SK-MEL-5 (cell line): ENCODE measurements at places on chromosomes 7 and 10.

GRCh38 chr7:139916717-139917395 is 87.8 kb downstream of the TBXAS1 start:
- no peak for DNase-seq

GRCh38 chr7:30996883-30997282 is 33.1 kb downstream of the GHRHR start:
- no peak for DNase-seq

- peak; percentile 25 for DNase-seq
Observed at GRCh38 chr7:29866490-29866930, 60.2 kb downstream of the WIPF3 start.

DNA sequence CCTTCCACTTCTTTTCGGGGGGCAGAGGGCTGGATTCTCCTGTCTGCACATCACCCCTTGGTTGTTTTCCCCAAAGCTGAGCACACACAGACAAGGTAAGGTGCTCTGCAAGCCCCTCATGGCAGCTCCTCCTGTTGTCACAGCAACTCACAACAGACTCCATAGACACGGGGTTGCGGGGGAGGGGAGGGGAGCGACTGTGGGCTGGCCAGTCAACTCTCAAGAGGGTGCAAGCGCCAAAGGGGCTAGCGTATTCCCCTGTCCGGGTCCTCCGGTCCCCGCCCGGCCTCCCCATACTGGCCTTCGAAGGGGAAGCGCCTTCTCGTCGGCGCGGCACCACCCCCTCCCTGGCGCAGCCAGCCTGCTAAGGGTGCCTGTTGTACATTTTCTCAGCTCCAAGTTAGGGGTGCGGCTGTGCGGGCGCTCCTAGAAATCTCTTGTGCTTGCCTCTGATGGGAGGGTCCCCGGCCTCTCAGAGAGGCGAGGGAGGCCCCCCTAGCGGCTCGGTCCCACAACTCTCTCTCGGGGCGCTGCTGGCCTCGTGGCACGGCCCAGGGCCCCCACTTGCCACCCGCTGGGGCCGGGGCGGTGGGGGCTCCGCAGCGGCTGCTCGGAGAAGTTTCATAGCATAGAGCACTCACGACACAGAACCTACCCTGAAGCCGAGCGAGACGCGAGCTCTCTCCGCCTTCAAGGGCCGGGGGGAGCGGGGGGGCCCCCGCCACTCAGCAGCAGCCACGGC is 498 bp downstream of the RHOBTB1 start:
- peak; percentile 62 for DNase-seq

DNA sequence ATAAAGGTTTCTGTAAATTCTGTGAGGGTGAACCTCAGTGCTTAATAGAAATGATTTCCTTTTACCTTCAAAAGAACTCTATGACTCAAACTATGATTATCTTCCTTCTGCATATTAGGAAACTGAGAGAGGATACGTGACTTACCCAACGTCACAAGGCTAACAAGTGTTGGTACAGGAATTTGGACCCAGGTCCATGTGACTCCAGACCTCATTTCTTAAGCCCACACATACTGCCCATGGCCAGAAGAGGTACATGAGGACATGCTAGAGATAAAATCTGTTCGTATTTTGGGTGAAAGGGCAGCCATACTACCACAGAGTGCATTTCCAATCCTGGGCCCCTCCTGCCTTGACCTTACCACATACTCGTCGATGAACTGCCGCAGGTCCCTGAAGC is 61.5 kb upstream of the TM9SF3 start:
- no peak for DNase-seq

DNA sequence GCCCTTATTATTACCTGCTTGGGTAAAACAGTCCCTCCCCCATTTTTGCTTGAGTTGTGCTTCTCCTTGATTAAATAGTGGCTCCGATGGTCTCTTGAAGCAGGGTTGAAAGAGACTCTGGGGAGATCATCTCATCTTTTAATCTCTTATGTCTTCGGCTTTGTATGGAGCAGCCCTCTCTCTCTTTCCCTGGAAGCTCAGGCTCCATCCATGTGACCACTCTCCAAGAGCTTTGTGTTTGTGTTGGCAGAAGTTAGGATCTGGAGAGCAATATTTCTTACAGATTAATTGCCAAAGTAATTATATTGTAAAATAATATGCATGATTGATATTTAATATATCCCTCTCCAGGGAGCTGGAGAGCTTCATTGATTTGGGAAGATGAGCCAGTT is 76.9 kb downstream of the LRRC4 start:
- DNase-seq = no peak

GRCh38 chr10:73522263-73522662 is 26.4 kb upstream of the PPP3CB start:
- no peak for DNase-seq

- no peak for DNase-seq
Observed at GRCh38 chr7:82264783-82265305, 178.7 kb downstream of the CACNA2D1 start.

GRCh38 chr10:77282163-77282562 is 355.4 kb downstream of the KCNMA1 start:
- DNase-seq = no peak

DNA sequence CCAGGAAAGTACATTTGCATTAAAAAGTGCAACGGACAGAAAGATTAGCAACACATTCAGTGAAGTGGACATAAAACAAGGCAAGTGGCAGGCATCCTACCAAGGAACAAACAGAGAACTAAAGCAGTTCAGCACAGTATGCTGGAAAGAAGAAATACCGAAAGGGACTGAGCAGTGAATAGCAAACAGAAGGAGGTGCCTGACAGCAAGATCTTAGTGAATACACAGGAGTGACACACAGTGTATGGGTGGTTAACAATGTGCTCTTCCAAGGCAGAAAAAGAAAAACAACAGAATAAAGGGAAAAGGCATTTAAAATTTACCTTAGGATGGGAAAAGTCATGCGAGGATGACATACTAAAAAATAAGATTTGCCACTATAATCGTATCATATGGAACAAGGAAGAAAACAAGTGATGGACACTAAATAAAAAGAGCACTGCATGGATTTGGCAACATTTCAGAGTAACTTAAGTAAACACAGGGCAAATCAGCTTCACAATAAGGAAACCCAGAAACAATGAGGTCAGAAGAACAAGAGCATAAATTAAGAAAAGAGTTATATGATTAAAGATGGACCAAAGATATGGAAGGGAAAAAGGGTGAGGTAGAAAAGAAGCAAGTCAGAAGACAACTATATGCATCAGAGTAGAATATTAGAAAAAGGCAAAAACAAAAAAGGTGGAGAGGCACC is 29.5 kb downstream of the MEST start:
- DNase-seq = no peak

DNA sequence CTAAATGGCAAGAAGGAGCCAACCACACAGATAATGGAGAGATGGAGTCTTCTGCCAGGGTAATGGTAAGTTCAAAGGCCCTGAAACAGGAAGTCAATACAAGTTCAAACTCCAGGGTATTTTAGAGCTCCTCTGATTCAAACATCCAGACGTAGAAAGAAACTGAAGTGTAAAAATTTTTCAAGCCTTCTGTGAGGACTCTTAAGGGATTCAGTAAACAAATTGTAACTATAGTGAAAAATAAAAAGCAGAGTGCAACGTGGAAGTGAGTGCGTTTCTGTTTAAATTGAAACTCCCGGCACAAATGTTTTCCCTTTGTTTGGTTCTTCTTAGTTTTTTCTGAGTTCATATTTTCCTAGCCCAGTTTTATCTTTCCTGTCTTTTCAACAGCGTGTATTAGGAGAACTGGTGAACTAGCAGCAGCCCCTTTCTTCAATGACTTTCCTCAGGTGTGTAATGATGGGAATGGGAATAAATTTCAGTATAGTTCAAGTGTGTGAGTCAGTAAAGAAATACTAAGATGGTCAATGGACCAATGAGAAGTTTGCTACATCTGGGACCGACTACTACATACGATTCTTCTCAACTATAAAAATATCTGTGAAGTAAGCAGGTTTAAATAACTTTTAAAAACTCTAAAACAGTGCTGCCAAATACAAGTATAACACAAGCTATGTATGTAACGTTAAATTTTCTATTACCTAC is 298.9 kb downstream of the CSTF2T start:
- DNase-seq = no peak

DNA sequence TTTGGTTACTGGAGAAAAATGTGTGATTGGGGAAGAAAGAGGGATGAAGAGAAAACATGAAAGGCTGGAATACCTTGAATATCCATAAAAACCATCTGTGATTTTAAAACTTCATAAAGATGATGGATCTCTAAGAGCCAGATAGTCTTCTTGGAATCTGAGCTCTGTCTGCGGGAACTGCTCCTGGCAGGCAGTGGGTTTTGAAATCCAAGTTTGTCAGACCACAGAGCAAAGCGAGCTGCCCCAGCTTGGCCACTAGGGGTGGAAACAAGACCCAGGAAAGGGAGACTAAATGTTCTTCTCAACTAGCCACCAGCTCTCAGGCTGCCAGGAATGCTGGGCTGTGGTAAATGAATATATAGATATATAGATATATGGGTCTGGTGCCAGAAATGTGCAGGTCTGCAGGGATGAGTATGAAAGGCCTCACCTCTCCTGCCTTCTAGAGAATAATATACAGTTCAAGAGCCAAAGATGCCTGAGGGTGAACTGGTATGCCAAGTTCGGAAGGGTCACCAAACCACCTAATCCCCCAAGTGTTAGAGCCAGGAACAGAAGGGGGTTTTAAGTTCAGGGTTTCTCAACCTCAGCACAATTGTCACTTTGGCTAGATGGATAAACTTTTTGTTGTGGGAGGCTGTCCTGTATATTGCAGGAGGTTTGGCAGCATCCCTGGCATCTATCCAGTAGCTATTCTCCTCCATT is 208.8 kb downstream of the KCNMA1 start:
- DNase-seq = peak; percentile 51
